ENCODE measurements at places on chromosomes 5 and 9. TPM values are rescaled to one million over a fixed set of nuclear protein-coding genes. Genes with fewer than 3 reads are reported as not detected.
A peak's percentile ranks its signal among the peaks of the same experiment; 100 is the strongest.

The SWI5 gene
- total RNA-seq = 26.7 TPM

The RGMB gene
- 94.1 TPM for total RNA-seq

The WWC1 gene
- 2.2 TPM for total RNA-seq

DNA sequence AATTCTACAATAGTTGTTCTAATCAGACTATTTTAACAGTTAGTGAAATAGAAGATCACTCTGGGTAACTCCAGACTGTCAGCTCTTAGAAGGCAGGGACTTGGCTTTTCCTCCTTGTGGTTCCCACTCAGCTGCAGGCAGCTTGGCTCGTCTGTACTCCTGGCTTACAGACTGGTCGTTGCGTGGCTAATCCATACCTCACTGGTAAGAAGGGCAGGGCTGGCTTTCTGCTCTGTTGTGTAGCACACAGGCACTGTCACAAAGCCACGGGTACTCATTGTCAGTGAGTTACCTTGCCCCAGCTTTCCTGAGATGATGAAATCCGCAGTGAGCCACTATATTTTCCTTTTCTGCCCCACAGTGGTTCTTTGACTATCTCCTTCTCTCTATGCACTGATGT lies 1.8 kb upstream of the PRLR start:
- no peak for DNase-seq

- DNase-seq = no peak
Observed at GRCh38 chr5:13932561-13932960, 11.9 kb downstream of the DNAH5 start.

GRCh38 chr5:170974461-170974860 lies 112.6 kb downstream of the RANBP17 start:
- no peak for DNase-seq

- no peak for DNase-seq
Observed at GRCh38 chr9:133468374-133468773, 8.6 kb downstream of the CACFD1 start.

The PAEP gene
- not detected for total RNA-seq

DNA sequence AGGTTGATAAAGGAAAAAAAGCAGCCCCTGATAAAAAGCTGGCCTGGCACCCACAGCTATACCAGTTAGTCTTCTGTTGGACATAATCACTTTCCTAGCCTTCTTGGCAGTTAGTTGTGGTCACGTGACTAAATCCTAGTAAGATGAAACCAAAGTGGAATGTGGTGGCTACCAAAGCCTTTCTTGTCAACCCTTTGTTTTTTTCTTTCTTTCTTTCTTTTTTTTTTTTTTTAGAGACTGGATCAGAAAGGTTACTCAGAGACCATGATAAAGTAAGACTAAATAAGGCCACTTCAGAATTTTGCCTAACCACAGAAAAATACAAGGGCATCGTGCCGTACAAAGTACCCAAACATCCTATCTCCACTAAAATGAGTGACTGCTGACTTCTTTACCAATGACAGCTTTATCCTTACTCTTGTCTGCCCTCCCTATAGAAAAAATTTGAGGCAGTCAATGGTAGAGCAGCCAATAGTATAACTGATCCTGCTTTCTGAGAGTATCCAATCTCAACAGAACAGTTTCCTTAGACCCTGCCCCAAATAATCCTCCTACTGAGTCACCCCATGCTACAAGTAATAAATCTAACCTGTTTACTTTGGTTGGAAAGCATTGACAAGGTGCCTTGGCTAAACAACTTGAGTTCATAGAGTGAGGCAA lies 14.2 kb upstream of the KIF27 start:
- peak; percentile 54 for DNase-seq

DNA sequence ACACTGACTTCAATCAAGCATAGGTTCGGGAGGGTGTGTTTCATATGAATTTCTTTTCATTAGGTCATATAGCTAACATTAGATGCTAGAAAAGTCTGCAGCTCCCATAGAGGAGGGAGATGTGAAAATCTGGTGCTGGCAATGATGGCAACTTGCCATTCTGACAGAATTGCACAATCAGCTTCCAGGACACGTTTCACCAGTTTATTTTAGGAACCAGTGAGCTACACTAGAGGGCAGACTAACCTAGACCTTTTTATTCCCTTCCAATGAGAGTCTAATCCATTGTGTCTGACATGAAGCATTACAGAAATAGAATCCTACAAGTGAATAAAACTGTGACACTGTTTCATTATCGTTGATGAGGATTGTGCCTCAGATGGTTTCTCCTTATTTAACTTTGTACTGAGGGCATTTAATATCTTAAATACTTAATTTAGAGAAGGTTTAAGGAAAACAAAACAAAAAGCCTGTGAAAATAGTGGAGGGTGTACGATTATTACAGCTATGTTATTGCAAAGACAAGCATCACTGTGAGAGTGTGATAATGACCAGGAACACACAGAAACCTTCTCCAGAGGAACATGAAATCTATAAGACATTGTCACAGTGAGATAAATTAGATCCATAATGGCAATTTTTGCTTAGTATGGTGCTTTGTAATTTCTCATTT lies 363.3 kb upstream of the RPS23 start:
- DNase-seq = peak; percentile 88

DNA sequence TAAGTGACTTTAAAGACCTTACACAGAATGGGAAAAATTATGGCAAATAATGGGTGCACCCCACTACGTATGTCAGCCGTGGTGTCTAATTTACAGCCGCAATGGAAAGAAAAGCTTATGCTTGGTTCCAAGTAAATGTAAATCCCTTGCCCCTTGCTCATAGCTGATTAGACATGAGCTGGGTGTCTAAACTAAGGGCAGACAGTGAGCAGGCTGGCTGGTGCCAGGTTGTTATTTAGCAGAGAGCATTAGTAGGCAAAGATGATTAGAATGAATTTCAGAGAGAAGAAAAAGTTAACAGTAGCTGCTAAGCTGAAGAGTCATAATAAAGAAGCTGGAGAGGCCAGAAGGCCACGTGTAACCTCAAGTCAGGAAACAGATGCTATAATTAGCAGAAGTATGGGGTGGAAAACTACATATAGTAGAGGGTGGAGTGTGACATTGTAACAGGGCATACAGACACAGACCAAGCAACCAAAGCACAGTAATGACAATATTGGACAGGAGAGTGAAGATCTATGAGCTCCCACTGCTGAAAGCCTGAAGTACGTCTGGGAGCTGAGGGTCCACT lies 257.7 kb downstream of the MCTP1 start:
- DNase-seq = peak; percentile 6

- peak; percentile 16 for DNase-seq
Observed at GRCh38 chr5:135488727-135489465, 36.7 kb upstream of the TIFAB start.

- DNase-seq = no peak
Observed at GRCh38 chr5:167968837-167969236, 322.6 kb upstream of the WWC1 start.

The CDC20B gene
- total RNA-seq = not detected

- peak; percentile 2 for DNase-seq
Observed at GRCh38 chr9:98706651-98707165, 2.0 kb downstream of the GABBR2 start.

GRCh38 chr9:117768750-117769395 lies 64.7 kb downstream of the TLR4 start:
- no peak for DNase-seq

GRCh38 chr5:177064500-177065277 lies 22.0 kb upstream of the FGFR4 start:
- DNase-seq = no peak

GRCh38 chr5:84028093-84028492 lies 307.4 kb upstream of the HAPLN1 start:
- peak; percentile 10 for DNase-seq

DNA sequence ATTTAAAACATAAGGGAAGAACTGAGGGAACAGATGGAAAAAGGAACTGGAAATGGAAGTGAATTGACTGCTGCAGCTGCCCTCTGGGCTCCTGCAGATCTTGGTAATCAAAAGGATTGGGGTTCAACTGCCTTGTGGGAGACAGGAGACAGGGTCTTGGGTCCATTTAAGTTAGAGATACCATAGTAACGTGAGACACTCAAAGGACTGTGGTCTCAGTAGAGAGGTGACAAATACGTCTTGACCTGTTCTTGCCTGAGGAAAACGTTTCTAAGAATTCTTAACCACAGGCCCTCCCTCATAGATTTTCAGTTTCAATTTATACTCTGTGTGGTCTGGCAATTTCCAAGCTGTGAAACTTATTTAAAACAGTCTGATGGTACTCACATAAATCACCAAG lies 100.8 kb upstream of the DHFR start:
- DNase-seq = no peak

The REEP2 gene
- total RNA-seq = 13.0 TPM
